Cardiac muscle cell (in vitro differentiated cells and primary cell): ENCODE measurements at places on chromosomes 4 and X.

DNA sequence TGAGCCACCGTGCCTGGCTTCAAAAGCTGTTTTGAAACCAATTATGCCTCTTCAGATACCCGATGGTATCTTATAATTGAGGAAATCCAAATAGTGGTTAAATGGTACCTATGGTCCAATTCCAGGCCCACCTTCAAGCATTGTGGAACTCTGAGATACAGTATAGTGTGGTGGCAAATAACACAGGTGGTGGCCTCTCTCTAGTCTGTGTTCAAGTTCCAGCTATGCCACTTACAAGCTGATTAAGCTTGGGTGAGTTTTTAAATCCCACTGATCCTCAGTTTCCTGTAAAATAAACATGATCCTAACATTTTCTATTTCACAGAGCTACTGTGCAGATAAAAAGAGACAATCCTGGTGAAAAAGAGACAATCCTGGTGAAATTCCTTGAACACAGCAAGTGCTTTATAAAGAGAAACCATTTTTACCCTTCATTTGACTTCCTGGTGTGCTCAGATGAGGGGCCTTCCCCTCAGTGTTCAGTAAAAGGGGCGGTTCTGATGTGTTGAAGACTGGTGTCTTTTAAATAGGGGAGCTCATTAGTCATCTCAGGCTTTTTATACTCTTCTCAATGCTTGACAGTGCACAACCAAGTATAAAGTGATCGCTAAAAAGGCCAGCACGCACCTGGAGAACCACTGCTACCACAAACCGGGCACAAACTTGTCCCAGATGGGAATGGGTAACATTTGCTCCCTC is 30.8 kb upstream of the CD40LG start:
- no peak for DNase-seq

DNA sequence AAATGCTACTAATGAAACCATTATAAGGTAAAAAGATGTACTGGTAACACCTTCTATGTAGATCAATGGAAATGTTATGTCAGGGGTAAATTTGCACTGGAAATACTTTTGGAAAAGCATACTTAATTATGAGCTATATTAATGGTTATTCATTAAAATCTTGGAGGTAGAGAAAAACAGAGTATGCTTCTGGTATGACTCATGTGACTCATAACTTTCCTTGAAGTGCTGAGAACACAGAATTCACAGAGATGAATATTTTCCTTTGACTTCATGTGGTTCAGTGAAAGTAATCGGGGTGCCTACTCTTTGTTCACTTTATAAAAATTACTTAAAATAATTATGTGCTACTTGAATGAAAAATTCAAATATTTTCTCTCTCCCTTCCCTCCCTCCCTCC is 254.2 kb downstream of the KCTD8 start:
- no peak for DNase-seq

DNA sequence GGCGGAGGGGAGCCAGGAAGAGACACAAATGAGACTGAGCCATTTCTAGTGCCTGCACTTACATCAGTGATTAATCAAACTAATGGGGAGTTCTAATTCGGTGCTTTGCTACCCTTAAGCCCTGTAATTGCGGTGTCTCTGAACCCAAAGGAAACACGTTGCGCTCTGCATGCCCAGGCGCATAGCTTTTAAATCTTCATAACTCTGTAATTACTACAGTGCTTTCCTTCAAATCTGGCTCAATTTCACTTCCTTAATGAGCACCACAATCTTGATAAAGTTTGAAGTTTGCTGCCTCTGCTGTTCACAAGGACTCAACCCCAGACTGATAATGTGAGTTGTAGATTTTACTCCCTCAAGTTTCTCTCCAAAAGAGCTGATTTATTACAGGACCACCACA is 5.7 kb upstream of the NHS start:
- DNase-seq, result no peak

DNA sequence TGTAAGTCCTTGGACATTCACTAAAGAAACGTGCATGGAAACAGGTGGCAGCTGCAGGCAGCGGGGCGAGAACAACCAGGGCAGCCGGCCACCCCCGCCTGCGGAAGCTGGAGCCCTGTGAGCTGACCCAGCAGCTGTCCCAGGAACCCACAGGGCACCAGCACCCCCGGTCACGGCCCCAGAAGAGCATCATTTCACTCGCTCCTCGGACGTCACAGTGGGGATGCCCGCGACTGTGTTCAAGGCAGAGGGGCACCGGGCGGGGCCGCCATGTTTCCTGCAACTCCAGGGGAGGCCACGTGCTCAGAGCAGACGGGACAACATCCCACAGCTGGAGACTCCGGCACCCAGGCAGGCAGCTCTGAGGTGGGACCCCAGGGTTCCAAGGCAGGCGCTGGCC is 45.0 kb upstream of the CPLX1 start:
- no peak for DNase-seq
